ENCODE measurements at places on chromosomes 5 and 9.

- no peak for DNase-seq
Measured at GRCh38 chr5:72622170-72622760, 115.1 kb upstream of the ZNF366 start.

DNA sequence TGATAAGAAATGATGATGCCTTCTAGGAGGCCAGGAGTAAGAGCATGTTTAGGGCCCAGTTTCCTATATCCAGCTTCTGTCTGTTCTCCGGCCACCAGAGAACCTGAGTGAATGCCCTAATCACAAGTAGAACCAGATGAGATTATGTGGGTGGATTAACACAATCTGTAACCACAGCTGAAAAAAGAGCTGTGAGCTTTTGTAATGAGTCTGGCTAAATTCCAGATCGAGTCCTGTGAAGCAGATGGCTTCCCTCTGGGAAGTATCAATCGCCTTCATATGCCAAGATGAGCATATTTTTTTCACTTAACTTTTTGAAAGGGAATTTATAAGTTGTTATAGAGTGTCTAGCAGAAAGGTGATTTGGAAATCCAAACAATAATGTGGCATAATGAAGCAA lies 99.8 kb downstream of the NNT start:
- no peak for DNase-seq

GRCh38 chr9:132626285-132626684 lies 43.5 kb downstream of the DDX31 start:
- DNase-seq: no peak

- peak; percentile 65 for DNase-seq
Measured at GRCh38 chr5:169650701-169651331, 13.7 kb downstream of the DOCK2 start.

DNA sequence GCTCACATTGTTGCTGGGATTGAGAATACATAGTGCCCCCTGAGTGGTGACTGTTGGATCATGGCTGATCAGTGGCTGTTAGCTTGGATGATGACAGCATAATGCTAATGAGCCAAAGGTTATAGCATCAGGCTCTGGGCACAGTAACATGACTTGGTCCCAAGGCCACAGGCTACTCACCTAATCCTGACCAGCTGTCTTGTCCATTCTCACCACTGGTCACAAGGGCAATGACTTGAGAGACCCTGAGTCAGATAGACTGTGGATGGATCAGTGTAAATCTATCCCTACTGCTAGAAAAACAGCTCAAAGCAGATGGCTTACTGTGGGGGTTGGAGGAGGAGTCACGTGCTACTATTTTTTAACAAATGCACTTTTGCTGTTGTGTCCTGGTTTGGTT lies 74.7 kb downstream of the AOPEP start:
- DNase-seq: no peak

- no peak for DNase-seq
Measured at GRCh38 chr5:98741926-98742325, 31.5 kb upstream of the RGMB start.

DNA sequence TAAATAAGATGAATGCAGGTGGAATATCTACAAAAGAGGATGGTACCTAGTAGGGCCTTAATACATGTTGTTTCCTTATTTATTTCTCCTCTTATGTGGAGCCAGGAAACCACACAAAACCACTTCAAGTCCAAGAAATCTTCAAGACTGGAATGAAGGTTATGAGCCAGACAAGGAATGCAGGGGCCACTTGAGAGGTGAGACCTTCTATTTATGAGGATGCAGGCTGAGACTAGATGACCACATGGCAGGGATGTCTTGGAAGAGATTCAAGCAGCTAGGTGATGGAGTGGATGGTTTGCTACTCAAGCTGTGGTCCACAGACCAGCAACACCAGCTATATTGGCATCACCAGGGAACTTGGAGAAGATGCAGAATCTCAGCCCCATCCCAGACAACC lies 92.2 kb downstream of the TNC start:
- DNase-seq: no peak

DNA sequence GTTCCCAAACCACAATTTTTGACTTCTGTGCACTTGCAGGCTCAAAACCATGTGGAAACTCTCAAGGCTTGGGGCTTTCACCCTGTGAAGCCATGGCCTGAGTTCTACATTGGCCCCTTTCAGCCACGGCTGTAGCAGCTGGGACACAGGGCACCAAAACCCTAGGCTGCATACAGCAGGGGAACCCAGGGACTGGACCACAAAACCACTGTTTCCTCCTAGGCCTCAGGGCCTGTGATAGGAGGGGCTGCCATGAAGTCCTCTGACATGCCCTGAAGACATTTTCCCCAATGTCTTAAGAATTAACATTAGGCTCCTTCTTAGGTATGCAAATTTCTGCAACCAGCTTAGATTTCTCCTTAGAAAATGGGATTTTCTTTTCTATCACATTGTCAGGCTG lies 312.1 kb upstream of the TUSC1 start:
- DNase-seq: no peak

DNA sequence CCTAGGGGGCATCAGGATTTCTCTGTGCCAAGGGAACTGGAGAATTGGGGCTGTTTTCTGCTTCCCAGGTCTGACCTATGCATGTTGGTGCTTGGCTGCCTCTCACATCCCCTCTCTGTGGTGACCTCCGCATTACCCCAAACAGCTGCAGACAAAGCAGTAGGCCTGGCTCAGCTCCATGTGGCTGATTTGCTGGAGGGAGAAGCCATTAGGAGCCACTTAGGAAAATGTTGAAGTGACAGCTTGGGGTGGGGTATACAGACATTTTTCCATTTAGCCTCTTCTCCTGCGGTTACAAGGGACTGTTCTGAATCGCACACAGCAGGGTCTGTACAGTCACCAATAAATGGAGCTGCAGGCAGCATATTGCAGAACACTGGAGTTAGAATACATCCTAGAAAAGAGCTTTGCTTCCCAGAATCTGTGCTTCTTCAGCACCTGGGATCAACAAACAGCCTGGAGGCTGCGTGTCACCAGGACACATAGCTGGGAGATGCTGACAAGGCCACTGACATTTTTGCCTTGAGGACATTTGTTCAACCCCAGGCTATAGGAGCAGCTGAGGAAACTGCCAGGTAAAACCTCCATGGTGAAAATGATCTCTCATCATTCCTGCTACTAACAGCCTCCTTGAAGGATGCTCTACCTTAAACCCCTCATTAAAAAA lies 335.3 kb downstream of the DIRAS2 start:
- no peak for DNase-seq

DNA sequence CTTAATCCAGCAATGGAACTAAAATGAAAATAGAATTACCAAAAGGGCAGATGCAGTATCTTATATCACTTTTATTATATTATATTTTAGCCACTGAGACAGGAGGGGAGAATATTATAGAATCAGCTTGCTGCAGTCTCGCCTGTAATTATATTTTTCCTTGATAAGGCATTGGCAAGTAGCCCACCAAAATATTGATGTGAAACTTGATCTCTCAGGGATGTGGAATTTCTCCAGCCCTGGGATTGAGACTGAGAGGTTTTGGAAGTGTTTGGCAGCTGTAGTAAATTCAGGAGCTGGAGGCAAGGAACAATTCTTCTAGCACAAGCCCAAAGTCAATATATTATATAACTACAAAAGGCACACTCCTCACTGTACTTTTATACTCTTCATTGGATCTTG lies 142.1 kb upstream of the ADAMTSL1 start:
- no peak for DNase-seq

DNA sequence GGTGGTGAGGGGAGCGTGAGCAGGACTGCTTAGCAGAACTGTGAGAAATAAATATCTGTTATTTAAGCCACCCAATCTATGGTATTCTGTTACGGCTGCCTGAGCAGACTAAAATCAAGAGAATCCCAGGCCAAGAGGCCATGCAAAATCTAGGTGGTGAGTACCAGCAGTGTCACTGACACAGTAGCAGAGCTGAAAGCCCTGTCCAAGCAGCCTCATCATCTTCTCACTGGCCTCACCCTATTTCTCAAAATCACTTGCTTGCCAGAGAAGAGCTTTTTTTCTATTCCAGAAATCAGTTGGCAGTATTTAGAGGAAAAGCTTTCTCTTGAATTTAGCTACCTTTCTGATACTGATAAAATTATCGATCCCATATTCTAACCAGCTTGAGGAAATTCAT lies 68.0 kb downstream of the RETREG1 start:
- no peak for DNase-seq

- DNase-seq: no peak
Measured at GRCh38 chr5:32627219-32627870, 42.0 kb downstream of the SUB1 start.
